Mesothelial cell of epicardium (in vitro differentiated cells): ENCODE measurements at places on chromosomes 5 and 9. TPM values are rescaled to one million over a fixed set of nuclear protein-coding genes. Genes with fewer than 3 reads are reported as not detected.

The TRPM3 gene
- 1.1 to 1.6 TPM (median 1.1 TPM) in 3 replicates for total RNA-seq

The PSD2 gene
- 0.78 to 0.95 TPM (median 0.86 TPM) in 3 replicates for total RNA-seq

The MAMDC4 gene
- 20.1 to 22.6 TPM (median 20.3 TPM) in 3 replicates for total RNA-seq

The SLC2A6 gene
- 8.2 to 9.0 TPM (median 8.2 TPM) in 3 replicates for total RNA-seq

The CD14 gene
- 0.34 to 0.63 TPM (median 0.35 TPM) in 3 replicates for total RNA-seq

DNA sequence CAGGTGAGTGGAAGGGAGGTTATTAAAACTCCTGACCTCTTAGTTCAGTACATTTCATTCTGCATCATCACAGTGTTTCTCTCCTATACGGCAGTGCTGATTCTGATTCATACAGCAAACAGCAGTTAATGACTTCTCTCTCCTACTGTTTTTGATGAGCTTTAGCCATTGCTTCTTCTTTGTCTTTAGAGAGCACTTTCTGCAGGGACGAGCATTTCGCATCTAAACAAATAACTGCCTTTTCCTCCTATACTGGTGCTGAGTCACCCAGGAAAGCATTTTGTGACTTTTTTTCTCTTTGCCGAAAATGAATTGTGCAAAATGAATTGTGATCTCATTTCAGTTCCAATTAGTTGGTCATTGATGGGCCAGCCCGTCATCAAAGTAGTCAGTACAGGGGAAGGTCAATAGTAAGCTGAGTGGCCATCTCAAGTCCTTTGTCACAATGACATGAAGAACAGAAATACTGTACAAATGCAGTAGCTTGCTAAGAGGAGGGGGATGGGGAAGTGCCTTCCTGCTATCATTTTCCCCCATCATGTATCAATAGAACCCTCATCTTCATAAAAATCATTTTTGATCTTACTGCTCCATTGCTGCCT, 98.5 kb downstream of the INSYN2B start:
- H3K4me3 ChIP-seq, result no peak overlapping the region
- H3K27me3 ChIP-seq, result peaks cover 34% of the 10 kb centered on the region
- no peak overlapping the region for H3K27ac ChIP-seq
- H3K4me1 ChIP-seq, result peaks cover 5% of the 10 kb centered on the region

- H3K36me3 ChIP-seq, result no peaks in the 10 kb centered on the region
- H3K4me1 ChIP-seq, result peaks cover 9% of the 10 kb centered on the region
- peaks cover 38% of the 10 kb centered on the region for H3K27me3 ChIP-seq
- H3K27ac ChIP-seq, result no peak overlapping the region
Measured at GRCh38 chr9:131817627-131818026, 77.8 kb upstream of the RAPGEF1 start.

The TYRP1 gene
- 0.42 to 1.0 TPM (median 0.64 TPM) in 3 replicates for total RNA-seq

- H3K4me3 ChIP-seq, result no peak overlapping the region
- DNase-seq, result no peak
- peaks cover 7% of the 10 kb centered on the region for H3K4me1 ChIP-seq
- H3K27ac ChIP-seq, result no peak overlapping the region
- peaks cover 19% of the 10 kb centered on the region for H3K36me3 ChIP-seq
- no peaks in the 10 kb centered on the region for H3K27me3 ChIP-seq
Measured at GRCh38 chr5:154830219-154830595, 20.2 kb downstream of the FAXDC2 start.

GRCh38 chr9:108746864-108747263, 108.9 kb downstream of the ACTL7B start:
- DNase-seq, result no peak
- H3K27me3 ChIP-seq, result no peaks in the 10 kb centered on the region
- H3K4me3 ChIP-seq, result no peak overlapping the region
- peaks cover 11% of the 10 kb centered on the region for H3K4me1 ChIP-seq
- H3K27ac ChIP-seq, result no peak overlapping the region

DNA sequence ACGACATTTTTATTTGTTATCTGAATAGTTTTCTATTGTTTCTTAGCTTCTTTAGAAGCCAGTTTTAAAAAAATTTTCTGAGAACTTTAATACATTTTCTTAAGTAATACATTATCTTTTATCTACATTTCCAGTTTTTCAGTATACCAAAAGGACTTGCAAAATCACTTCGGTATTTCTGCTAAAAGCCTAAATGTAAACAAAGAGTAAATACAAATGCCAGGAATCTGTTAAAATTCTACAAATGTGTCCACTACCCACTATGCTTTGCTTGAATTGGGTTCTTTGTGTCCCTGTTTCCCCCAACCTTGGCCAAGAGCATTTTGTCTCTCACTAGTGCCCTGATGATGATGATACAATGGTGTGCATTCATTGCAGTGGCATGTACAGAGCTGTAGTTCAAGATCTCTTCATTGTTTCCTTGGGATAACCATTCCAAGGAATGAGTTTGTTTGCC, 611.2 kb downstream of the NR2F1-AS1 start:
- H3K4me3 ChIP-seq, result no peak overlapping the region
- no peak overlapping the region for H3K27ac ChIP-seq
- H3K4me1 ChIP-seq, result peaks cover 9% of the 10 kb centered on the region
- no peaks in the 10 kb centered on the region for H3K36me3 ChIP-seq

DNA sequence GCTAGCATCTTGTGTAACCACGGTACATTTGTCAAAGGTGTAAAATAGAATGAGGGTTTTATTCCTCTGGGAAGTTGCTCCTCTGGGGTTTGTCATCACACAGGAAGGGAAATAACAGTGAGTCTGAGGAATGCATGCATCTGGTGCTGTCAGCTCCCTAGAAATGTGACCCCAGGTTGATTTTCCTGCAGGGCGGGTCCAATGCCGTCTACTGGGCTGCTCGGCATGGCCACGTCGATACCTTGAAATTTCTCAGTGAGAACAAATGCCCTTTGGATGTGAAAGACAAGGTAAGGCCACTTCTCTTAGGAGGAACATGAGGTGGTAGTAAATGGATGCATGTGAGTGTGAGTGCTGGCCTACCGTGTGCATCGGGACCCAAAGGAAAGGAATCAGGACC, 78.8 kb upstream of the CTSL start:
- DNase-seq, result no peak
- peaks cover 69% of the 10 kb centered on the region for H3K4me1 ChIP-seq
- peak overlapping the region; percentile 81 for H3K27ac ChIP-seq

- H3K4me1 ChIP-seq, result no peaks in the 10 kb centered on the region
- no peaks in the 10 kb centered on the region for H3K27me3 ChIP-seq
- peaks cover 25% of the 10 kb centered on the region for H3K36me3 ChIP-seq
- no peak overlapping the region for H3K27ac ChIP-seq
Measured at GRCh38 chr9:111728617-111729366, 65.9 kb downstream of the SHOC1 start.

The RAB3C gene
- 0.77 to 1.2 TPM (median 0.80 TPM) in 3 replicates for total RNA-seq

DNA sequence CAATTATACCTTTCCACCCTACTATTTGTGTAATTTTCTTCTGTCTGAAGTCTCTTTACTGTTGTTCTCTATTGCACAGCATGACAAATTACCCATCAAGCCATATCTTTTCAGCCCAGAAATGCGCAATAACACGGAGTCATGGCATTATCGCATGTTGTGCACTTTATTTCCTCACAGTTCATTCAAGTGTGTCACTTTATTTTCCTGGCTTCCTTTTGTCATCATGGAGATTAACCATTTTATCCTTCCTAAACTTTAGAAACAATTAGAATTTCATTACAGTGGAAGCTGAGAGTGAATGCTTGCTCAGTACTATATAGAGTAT, 41.3 kb upstream of the MEF2C start:
- H3K27me3 ChIP-seq, result no peaks in the 10 kb centered on the region
- H3K36me3 ChIP-seq, result no peaks in the 10 kb centered on the region
- no peak overlapping the region for H3K27ac ChIP-seq
- no peaks in the 10 kb centered on the region for H3K4me1 ChIP-seq
- no peak overlapping the region for H3K4me3 ChIP-seq

GRCh38 chr5:107673039-107673367, 2.3 kb upstream of the EFNA5 start:
- H3K4me1 ChIP-seq, result peaks cover 14% of the 10 kb centered on the region
- H3K36me3 ChIP-seq, result no peaks in the 10 kb centered on the region
- H3K27ac ChIP-seq, result peak overlapping the region; percentile 96

GRCh38 chr9:126347093-126347492, 20.5 kb downstream of the MVB12B start:
- H3K27ac ChIP-seq, result peak overlapping the region; percentile 54
- H3K4me3 ChIP-seq, result no peak overlapping the region
- no peak for DNase-seq
- peaks cover 28% of the 10 kb centered on the region for H3K4me1 ChIP-seq

GRCh38 chr5:3000631-3001030, 249.2 kb upstream of the IRX2 start:
- DNase-seq, result no peak
- H3K27me3 ChIP-seq, result peaks cover 5% of the 10 kb centered on the region
- H3K4me1 ChIP-seq, result peaks cover 8% of the 10 kb centered on the region

DNA sequence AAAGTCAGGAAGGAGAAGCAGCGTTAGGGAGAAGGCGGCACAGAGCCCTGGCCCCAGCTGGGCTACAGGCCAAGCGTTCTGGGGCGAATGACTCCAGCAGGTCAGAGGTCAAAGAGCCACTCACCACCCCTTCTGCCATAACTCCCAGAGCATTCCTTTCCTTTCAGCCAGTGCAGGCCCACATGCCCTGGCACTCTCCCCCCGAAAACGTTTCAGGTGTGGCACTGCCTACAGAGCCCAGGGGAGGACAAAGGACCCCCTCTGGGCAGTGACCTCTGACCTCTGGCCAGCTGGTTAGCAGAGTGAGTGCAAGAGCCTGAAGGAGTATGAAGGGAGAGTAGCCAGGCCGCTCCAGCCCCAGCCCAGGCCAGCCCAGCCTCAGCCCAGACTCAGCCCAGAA, 4.9 kb downstream of the ABCA2 start:
- H3K4me3 ChIP-seq, result no peak overlapping the region
- peaks cover 3% of the 10 kb centered on the region for H3K4me1 ChIP-seq
- no peak for DNase-seq
- no peaks in the 10 kb centered on the region for H3K27me3 ChIP-seq
- H3K36me3 ChIP-seq, result peaks cover 1% of the 10 kb centered on the region

The TERT gene
- 0.16 to 0.33 TPM (median 0.20 TPM) in 3 replicates for total RNA-seq

The DOK3 gene
- total RNA-seq, result 4.7 to 7.8 TPM (median 5.8 TPM) in 3 replicates

The FAM81B gene
- 2.7 to 4.3 TPM (median 4.0 TPM) in 3 replicates for total RNA-seq

The MLANA gene
- total RNA-seq, result not detected in 3 replicates

GRCh38 chr9:126690431-126691051, 76.8 kb downstream of the LMX1B start:
- H3K4me1 ChIP-seq, result peaks cover 2% of the 10 kb centered on the region
- peaks cover 85% of the 10 kb centered on the region for H3K27me3 ChIP-seq
- no peak overlapping the region for H3K4me3 ChIP-seq
- no peak overlapping the region for H3K27ac ChIP-seq

The ANKH gene
- 39.1 to 39.7 TPM (median 39.4 TPM) in 3 replicates for total RNA-seq

- H3K27me3 ChIP-seq, result no peaks in the 10 kb centered on the region
- H3K4me3 ChIP-seq, result no peak overlapping the region
- peak overlapping the region; percentile 11 for H3K27ac ChIP-seq
- peaks cover 17% of the 10 kb centered on the region for H3K4me1 ChIP-seq
- no peak for DNase-seq
Measured at GRCh38 chr5:19240170-19240569, 747.8 kb downstream of the CDH18 start.

The HSPB3 gene
- total RNA-seq, result not detected in 3 replicates

- no peaks in the 10 kb centered on the region for H3K4me1 ChIP-seq
- DNase-seq, result no peak
- no peak overlapping the region for H3K4me3 ChIP-seq
- peaks cover 6% of the 10 kb centered on the region for H3K27me3 ChIP-seq
Measured at GRCh38 chr9:130426883-130427282, 17.9 kb upstream of the ASS1 start.

The PLAC8L1 gene
- total RNA-seq, result 2.3 to 4.2 TPM (median 2.6 TPM) in 3 replicates

The PDE8B gene
- 2.9 to 4.8 TPM (median 4.3 TPM) in 3 replicates for total RNA-seq

- DNase-seq, result no peak
- H3K27ac ChIP-seq, result no peak overlapping the region
- H3K36me3 ChIP-seq, result no peaks in the 10 kb centered on the region
- H3K4me1 ChIP-seq, result no peaks in the 10 kb centered on the region
- H3K4me3 ChIP-seq, result no peak overlapping the region
- peaks cover 17% of the 10 kb centered on the region for H3K27me3 ChIP-seq
Measured at GRCh38 chr9:19484699-19485098, 75.9 kb downstream of the ACER2 start.

GRCh38 chr9:114461468-114461867, 43.8 kb downstream of the WHRN start:
- H3K27me3 ChIP-seq, result no peaks in the 10 kb centered on the region
- DNase-seq, result no peak
- H3K27ac ChIP-seq, result no peak overlapping the region
- no peak overlapping the region for H3K4me3 ChIP-seq
- H3K36me3 ChIP-seq, result peaks cover 16% of the 10 kb centered on the region
- H3K4me1 ChIP-seq, result no peaks in the 10 kb centered on the region
